ENCODE measurements at places on chromosomes 6 and 20.

DNA sequence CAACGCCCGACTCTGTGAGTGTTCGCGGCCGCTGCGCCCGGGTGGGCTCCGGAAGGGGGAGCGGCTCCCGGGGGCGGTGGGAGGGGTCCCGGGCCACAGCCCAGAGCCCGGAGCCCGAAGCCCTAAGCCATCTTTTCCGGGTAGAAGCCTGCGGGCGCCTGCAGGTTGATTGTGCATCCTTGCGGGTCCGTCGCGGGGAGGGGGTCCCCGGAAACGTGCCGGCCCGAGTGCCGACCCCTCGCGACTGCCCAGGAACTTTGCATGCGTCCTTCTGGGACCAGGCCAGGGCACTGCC is 413 bp downstream of the PTPRA start:
- peak; percentile 48 for DNase-seq

GRCh38 chr6:143149771-143150170 is 89.1 kb downstream of the AIG1 start:
- DNase-seq: no peak

DNA sequence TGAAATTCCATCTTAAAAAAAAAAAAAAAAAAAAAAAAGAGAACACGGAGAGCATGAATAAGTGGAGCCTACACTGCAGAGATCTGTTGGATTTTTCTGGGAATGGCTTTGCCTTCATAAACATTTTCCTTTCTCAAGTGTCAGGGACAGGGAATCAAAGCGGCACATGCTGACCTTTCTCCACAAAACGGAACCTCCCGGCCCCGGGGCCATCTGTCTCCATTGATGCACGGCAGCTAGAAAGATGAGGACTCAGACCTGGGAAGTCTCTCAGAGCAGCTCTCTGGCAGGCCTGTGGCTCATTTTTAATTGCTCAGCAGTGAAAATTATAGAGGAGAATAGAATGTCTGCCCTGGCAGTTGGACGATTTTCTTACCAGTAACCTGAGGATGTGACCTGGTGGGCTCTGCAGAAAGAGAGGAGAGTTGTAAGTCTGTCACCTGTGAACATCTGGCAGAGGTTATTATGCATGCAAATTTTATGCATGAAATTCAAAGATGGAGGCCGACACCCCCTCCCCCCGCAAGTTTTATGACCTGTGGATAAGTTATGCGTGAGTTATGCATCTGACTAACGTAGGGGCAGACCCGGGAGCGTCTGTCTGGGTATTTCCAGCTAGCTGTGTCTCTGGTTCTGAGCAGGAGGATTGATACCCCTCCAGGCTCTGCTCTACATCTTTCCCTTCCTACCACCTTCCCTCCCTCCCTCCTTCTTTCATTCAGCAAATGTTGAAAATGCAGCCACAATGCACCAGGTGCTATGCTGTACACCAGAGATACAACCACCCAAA is 352.5 kb downstream of the CDH26 start:
- DNase-seq: no peak

GRCh38 chr20:63572788-63573646 is 1.0 kb downstream of the HELZ2 start:
- DNase-seq: no peak

DNA sequence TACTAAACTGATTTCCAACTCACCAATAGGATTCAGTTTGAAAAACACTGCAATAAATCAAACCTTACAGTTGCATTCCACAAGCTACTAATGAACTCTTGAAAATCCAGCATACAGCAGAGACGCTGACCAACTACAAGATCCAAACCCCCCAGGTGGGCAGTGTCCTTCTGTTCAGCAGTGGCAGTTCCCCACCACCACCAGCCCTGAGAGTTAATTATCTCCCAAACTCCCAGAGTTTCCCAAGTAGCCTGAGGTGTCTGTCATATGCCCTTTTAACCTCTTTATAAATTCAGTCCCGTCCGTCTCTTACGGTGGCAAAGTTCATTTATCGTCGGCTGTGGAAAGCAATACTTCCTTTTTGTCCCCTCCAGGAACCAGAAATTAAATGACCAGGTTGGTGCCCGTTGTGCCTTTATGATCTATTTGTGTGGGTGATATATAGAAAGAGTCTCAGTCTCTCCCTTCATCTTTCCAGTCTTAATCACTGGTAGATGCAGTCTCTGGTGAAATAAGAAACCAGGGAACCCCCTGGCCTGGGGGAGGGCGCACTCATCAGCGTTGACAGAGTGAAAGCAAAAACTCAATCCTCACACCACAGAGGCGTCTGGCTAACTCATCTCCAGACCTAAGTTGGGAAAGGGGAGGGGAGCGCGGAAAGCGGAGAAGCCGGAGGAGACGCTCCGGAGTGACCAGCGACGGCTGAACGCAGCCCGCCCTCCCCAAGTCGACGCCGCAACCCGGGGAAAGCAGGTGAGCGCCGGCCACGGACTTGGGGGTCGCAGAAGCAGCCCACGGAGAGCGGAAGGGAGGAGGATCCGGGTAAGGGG is 717 bp downstream of the MRPL14 start:
- DNase-seq: peak; percentile 55

DNA sequence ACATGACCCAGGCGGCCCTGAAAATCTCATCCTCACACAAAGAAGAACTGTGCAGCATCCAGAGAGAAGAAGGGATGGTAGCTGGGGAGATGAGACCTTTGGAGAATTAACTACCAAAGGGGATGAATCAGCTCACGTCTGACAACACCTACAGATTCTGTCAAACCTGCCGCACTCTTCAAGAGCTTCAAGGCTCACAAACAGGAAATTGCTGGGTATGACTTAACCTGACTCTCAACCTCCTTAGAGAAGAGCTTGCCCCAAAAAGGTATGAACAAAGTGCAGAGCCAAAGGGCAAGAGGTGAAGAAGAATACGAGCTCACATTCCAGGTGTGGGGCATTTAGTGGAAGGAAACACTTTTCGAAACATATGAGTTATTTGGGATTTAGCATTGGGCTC is 139.8 kb downstream of the BACH2 start:
- no peak for DNase-seq

DNA sequence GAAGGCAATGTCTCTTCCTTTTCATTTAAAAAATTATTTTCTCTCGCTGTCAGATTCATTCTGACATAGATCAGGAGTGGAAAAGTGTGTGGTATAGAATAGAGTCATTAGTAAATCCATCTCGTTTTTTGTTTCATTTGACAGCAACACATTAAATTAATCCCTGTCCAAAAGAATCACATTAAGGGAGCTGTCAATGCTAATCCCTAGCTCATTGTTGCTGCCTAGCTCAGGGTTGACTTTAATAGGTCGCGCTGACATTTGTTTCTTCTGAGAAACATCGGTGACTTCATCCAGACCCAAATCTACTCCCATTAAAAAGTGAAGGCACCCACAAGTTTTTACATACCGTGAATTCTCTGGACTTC is 25.4 kb upstream of the MAP3K7 start:
- DNase-seq: no peak

DNA sequence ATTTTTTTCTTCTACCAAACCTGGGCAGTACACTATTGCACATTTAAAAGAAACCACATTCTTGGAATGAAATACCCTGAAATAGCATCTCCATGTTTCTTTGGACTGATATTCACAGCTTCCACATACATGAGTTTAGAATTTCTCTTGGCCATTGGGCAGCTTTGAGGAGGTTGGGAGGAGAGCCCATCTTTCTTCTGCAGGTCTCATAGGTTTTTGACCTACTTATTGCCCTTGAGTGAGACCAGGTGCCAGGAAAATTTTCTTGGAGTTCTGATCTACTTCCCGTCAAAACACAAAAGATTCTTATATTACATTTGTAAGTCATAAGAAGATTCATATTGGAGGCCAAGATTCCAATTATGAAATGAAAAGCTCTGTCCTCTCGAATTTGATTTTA is 212.0 kb downstream of the IBTK start:
- no peak for DNase-seq

GRCh38 chr6:110277100-110277665 is 81.0 kb downstream of the METTL24 start:
- no peak for DNase-seq

- no peak for DNase-seq
Measured at GRCh38 chr6:43671801-43672690, 15.5 kb downstream of the MRPS18A start.

DNA sequence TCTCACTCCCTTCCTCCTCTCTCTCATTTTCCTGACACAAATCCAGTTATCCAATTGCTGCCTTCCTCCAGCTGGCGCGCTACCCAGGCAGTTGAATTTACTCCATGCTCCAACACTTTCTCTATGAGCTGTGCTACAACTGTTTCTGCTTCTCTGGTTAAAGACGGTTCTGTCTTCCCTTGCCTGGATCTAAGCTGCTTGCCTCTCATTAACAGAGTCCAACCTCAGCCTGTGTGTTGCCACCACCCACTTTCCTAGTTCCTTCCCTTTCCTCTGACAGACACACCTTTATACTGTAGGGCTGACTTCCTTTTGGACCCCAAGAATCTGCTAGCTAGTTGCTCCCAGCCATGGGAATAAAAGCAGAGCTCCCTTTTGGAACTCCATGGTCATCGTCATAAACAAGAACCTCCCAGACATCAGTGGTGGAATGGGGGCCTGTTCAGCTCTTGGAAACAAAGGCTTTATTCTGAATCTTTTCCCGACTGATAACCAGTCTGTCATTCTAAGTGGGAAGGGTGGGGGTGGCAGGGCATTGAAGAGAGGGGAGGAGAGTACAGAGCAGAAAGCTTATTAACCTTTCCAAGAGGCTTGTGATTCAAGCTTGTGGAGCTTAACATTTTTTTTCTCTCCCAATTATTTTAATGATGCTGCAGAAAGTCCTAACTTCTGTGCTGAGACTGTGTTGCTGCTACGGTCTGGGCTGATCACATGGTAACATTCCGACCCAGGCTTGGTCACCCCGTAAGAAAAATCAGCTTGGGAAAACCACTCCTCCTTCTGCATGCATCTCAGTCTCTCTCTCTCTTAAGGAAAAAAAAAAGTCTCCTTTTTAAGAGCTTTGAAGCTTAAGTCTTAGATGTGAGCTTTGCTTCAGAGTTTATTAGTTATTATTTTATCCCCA is 31.3 kb upstream of the BMP2 start:
- no peak for DNase-seq

- peak; percentile 44 for DNase-seq
Measured at GRCh38 chr6:170276369-170277057, 14.4 kb downstream of the DLL1 start.

GRCh38 chr20:6651561-6651960 is 115.9 kb upstream of the BMP2 start:
- DNase-seq: no peak

DNA sequence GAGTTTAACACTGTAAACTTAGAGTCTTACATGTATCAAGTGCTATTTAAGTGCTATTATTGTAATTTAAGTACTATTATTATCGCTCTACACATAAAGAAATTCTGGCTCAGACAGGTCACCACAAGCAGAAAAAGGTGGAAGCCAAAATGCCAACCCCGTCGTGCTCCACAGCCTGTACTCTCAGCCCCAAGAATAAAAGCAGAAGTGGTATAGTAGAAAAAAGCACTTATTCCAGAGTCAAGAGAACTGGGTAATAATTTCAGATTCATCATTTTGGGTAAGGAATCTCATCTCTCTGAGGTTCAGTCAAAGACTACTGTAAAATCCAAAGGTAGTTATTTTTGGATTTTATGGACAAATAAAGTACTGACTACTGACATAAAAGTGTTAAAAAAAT is 943 bp downstream of the ZUP1 start:
- DNase-seq: no peak

- DNase-seq: no peak
Measured at GRCh38 chr6:128438393-128438792, 82.0 kb downstream of the PTPRK start.

GRCh38 chr6:149820506-149820905 is 43.7 kb downstream of the LRP11 start:
- DNase-seq: no peak

DNA sequence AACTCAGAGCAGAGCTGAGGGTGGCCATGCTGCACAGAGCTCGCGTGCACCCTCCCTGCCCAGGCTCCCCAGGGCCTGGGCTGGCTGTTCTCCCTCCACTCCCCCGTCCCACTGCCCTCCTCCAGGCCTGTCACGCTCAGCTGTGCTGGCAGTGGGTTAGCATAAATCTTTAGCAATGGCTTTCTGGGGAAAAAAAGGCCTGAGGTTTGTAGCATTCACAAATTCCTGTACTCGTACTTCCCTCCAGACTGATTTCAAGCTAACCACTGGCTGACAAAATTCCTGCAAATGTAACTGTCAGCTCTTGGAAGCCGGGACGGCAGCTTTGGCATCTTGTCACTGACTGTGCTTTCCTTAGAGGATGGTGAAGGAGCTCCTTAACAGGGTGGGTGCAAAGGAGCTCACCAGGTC is 22.3 kb upstream of the SMOC2 start:
- DNase-seq: no peak

DNA sequence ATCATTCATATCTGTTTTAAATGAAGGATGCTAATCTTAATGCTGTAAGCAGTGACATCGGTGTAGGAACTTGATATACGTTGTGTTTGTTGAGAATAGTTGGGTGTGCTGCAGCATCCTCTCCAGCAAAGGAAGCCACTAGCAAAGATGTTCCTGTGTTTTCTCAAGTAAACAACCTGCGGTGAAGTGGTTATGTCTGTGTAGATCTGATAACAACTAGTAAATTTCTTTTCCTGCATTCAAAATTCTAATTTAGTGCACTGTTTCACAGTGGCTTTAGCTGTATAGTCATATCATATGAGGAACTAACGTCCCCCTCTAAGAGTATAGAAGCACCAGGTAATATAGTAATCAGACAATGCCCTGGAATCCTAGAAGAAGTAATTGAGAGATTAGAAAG is 38.7 kb downstream of the NCOA7 start:
- no peak for DNase-seq

- DNase-seq: no peak
Measured at GRCh38 chr6:168927026-168927425, 326.6 kb downstream of the THBS2 start.

DNA sequence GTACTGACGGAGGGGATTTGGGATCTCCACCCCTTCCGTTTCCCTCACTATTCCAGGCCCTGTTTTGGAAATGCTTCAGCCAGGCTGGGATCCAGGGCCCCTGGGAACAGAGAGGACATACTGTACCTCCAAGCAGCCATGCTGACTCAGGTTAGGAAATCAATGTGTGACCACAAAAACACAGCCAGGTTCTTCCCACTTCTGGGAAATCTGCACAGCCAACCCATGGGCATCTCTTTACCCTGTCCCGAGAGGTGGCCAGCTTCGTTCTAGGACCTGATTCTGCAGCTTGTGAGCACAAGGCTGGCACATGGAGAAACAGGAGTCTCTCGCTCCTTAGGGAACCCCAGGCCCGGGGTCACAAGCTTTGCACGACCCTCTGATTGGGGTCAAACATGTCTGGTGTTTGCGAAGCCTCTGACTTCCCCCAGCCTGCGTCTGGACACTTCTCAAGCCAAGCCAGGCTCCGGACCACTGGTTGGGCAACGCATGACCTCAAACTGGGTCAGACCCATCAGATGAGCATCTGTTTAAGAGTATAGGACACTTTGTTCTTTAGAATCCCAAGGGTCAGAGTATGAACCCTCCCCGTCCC is 8.3 kb upstream of the TTPAL start:
- no peak for DNase-seq

GRCh38 chr6:14075095-14075503 is 42.5 kb upstream of the CD83 start:
- DNase-seq: no peak

GRCh38 chr6:5563086-5563485 is 301.8 kb downstream of the FARS2 start:
- DNase-seq: no peak

All from pancreas (tissue), 10 donors.